Naive B cell (primary cell): ENCODE measurements at places on chromosomes 6 and 20. TPM values are rescaled to one million over a fixed set of nuclear protein-coding genes. Genes with fewer than 3 reads are reported as not detected.

DNA sequence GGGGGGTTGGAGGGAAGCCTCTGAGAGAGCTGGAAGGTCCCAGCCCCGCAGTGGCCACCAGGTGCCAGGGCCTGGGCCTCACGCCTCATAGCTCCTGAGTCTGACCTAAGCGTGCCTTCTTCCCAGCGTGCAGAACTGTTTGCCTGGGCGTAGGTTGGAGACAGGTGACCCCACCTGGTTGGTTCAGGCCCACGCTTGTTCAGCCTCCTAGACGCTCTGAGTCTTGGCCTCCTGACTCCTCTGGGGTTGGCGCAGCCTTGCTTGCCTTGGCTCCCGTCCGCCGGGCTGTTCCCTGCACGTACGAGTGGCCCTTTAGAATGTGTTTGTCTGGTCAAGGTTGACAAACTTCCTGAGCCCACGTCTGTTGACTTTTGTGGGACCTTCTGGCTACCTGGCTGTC is 70.8 kb downstream of the EYA2 start:
- DNase-seq = no peak

DNA sequence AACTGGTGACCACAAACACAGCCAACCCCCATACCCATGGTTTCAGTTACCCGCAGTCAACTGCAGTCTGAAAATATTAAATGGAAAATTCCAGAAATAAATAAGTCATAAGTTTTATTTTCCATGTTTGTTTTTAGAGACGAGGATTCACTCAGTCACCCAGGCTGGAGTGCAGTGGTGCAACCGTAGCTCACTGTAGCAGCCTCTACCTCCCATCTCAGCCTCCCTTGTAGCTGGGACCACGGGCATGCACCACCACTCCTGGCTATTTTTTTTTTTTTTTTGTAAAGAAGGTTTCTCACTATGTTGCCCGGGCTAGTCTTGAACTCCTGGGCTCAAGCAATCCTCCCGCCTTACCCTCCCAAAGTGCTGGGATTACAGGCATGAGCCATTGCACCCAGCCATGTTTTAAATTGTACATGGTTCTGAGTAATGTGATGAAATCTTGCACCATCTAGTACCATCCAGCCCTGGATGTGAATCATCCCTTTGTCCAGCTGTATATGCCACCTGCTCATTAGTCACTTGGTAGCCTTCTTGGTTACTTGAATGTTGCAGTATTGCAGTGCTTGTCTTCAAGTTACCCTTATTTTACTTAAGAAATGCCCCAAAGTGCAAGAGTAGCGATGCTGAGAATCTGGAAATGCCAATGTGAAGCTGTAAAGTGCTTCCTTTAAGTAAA is 14.5 kb downstream of the CSNK2A1 start:
- DNase-seq = no peak

DNA sequence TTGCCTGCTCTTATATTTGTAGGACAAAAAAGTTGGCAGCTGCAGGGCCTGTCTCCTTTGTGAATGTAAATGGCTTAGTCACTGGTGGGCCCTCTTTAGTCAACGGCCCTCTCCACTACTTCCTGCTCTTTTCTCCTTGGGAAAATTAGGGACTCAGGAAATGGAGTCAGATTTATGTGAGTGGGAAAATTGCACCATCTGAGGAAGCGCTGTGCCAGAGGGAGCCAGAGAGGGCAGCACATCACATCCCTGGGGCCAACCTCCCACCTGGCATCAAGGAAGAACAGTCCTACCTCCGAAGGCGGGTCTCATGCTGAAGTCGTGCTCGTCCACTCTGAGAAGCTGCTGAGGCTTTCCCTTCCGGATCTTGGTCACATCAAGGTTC is 15.6 kb downstream of the GABRR2 start:
- no peak for DNase-seq

The TBC1D22B gene
- 6.2 TPM for polyA plus RNA-seq

The EDN3 gene
- not detected for polyA plus RNA-seq

The SLC13A3 gene
- not detected for polyA plus RNA-seq

The CDH26 gene
- polyA plus RNA-seq = not detected

The ID4 gene
- not detected for polyA plus RNA-seq
